ENCODE measurements at places on chromosomes 1 and 21. TPM values are rescaled to one million over a fixed set of nuclear protein-coding genes. Genes with fewer than 3 reads are reported as not detected.

DNA sequence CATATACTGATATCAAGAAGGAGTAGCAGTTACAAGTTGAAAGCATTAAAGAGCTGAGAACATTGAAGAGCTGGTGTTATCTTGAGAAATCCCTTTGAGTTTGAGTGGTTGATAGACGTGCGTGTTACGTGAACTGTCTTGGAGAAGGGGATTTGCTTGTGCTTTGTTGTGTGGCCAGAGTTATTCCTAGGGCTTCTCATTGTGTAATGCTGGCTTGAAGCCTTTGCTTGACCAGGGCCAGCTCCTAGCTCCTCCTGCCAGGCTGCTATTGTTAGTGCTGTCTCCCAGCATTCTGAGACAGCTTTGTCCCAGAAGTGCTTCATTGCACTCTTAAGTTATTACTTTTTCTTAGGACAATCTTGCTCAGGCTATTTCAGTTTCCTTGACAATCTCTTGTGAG is 116.2 kb upstream of the KCNK2 start:
- no peak overlapping the region for H3K27ac ChIP-seq
- DNase-seq = no peak
- peaks cover 4% of the 10 kb centered on the region for H3K27me3 ChIP-seq

GRCh38 chr21:14889080-14889810 is 175.6 kb downstream of the NRIP1 start:
- H3K4me1 ChIP-seq = no peaks in the 10 kb centered on the region
- H3K27me3 ChIP-seq = no peaks in the 10 kb centered on the region
- no peak overlapping the region for H3K27ac ChIP-seq
- no peaks in the 10 kb centered on the region for H3K36me3 ChIP-seq

- H3K36me3 ChIP-seq = no peaks in the 10 kb centered on the region
- H3K4me3 ChIP-seq = no peak overlapping the region
- H3K27me3 ChIP-seq = peaks cover 13% of the 10 kb centered on the region
- DNase-seq = no peak
- H3K27ac ChIP-seq = no peak overlapping the region
- peaks cover 19% of the 10 kb centered on the region for H3K4me1 ChIP-seq
Observed at GRCh38 chr1:23419180-23419579, 5.4 kb downstream of the TCEA3 start.

The SHISAL2A gene
- 6.0 TPM for total RNA-seq

DNA sequence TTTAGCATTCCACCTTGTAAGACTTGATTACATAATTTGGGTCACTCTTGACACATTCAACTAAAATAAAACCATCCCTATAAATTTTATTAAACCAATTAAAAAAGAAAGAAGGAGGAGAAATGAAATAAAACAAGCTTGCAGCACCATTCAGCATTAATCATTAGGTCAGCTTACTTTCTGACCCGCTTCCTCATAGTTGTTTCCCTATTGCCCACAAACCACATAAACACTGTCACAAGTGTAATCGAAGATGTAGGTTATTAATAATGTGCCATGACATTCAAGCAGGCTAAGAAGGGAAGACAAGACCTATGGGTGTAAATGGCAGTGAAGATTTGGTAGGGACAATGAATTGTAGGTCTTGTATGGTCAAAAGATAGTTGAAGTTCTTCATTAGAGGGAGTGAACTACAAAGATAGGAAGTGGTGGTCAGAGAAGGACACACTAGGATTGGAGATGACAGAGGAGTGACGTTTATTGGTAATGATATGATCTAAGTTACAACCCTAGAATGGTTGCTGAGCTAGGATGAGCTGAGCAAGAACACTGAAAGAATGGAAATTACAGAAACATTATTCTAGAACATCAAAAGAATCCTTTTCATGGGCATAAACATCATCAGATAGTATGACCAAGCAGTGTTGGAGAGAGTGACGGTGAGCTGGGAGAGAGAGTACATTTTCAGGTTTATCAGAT is 231.5 kb downstream of the KCNT2 start:
- no peak for DNase-seq

GRCh38 chr1:78348496-78349284 is 142.1 kb upstream of the PTGFR start:
- H3K36me3 ChIP-seq = no peaks in the 10 kb centered on the region
- no peak overlapping the region for H3K27ac ChIP-seq
- H3K27me3 ChIP-seq = no peaks in the 10 kb centered on the region

- no peak overlapping the region for H3K27ac ChIP-seq
- no peaks in the 10 kb centered on the region for H3K4me1 ChIP-seq
- no peak overlapping the region for H3K4me3 ChIP-seq
- DNase-seq = no peak
- peaks cover 13% of the 10 kb centered on the region for H3K27me3 ChIP-seq
- H3K36me3 ChIP-seq = no peaks in the 10 kb centered on the region
Observed at GRCh38 chr1:25575191-25575590, 31.8 kb downstream of the LDLRAP1 start.

GRCh38 chr1:66557157-66557556 is 23.2 kb downstream of the SGIP1 start:
- no peak overlapping the region for H3K27ac ChIP-seq
- H3K36me3 ChIP-seq = no peaks in the 10 kb centered on the region
- no peaks in the 10 kb centered on the region for H3K4me1 ChIP-seq
- no peak for DNase-seq

GRCh38 chr1:235015291-235015985 is 113.2 kb downstream of the TOMM20 start:
- peaks cover 94% of the 10 kb centered on the region for H3K4me1 ChIP-seq
- peak; percentile 53 for DNase-seq
- peaks cover 22% of the 10 kb centered on the region for H3K36me3 ChIP-seq
- peak overlapping the region; percentile 99 for H3K27ac ChIP-seq

DNA sequence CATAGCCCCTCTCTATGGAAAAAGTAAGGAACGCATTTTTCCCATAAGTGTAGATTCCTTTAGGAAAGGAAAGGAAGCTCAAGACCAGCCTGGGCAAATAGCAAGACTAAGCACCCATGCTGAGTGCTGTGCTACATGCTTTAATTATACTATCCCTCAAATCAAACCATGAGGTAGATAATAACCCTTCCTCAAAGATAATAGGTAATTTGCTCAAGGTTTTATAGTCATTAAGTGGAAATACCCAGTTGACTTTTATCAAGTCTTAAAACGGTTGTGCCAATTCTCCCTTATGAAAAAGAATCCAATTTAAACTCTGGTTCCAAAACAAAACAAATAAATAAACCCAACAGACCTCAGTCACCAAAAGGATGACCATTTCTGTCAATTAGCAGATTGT is 3.4 kb downstream of the KIAA0319L start:
- no peak overlapping the region for H3K4me3 ChIP-seq
- H3K27me3 ChIP-seq = no peaks in the 10 kb centered on the region
- H3K36me3 ChIP-seq = peaks cover 30% of the 10 kb centered on the region
- H3K27ac ChIP-seq = no peak overlapping the region

DNA sequence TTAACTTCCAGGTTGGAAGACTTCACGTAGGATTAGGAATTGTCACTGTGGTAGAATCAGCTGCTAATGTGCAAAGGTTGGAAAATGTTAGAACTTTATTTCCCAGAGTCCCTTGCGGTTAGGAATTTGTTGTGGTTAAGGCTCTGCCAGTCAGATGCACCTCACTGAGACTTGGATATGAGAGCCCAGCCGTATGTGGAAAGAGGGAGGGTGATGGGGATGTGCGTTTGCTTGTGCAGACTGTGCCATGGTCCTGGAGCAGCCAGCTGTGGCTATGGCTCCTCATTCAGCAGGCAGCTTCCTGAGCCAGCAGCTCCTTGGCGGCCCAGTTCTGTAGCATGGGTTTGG is 12.5 kb downstream of the S100A10 start:
- H3K27ac ChIP-seq = no peak overlapping the region
- peaks cover 52% of the 10 kb centered on the region for H3K36me3 ChIP-seq
- H3K4me3 ChIP-seq = no peak overlapping the region
- no peak for DNase-seq
- H3K4me1 ChIP-seq = peaks cover 48% of the 10 kb centered on the region

The LCE1B gene
- total RNA-seq = not detected

- peaks cover 31% of the 10 kb centered on the region for H3K36me3 ChIP-seq
- no peak overlapping the region for H3K4me3 ChIP-seq
- DNase-seq = no peak
- H3K4me1 ChIP-seq = peaks cover 12% of the 10 kb centered on the region
- H3K27me3 ChIP-seq = no peaks in the 10 kb centered on the region
Observed at GRCh38 chr1:115665319-115666096, 23.7 kb downstream of the VANGL1 start.

The VCAM1 gene
- 0.10 TPM for total RNA-seq

GRCh38 chr1:223524930-223525451 is 131.8 kb downstream of the CCDC185 start:
- H3K27ac ChIP-seq = no peak overlapping the region
- H3K4me1 ChIP-seq = peaks cover 11% of the 10 kb centered on the region
- no peak overlapping the region for H3K4me3 ChIP-seq

DNA sequence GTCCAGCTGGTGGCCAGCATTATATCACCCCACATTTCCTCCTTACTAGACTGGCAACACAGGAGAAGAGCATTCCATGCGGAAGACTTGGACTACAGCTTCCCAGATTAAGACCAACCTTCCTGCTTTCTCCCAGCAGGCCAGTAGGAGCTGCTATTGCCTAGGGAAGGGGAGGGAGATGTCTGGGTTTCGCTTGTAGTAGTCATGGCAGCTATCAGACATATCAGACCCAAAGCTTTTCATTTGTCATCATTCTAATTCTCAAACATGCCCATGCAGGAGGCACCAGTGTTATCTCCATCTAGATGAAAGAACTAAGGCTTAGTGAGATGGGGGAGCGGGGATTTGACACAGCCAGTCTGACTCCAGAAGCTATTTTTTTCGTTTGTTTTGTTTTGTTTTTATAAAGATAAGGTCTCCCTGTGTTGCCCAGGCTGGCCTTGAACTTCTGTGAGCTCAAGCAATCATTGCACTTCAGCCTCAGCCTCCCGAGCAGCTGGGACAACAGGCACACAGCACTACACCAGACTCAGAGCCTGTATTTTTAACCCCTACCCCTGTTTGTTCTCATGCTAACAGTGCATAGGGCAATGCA is 4.5 kb downstream of the PLA2G2A start:
- H3K4me1 ChIP-seq = no peaks in the 10 kb centered on the region
- H3K27me3 ChIP-seq = peaks cover 14% of the 10 kb centered on the region
- no peaks in the 10 kb centered on the region for H3K36me3 ChIP-seq
- no peak for DNase-seq

- peaks cover 5% of the 10 kb centered on the region for H3K27me3 ChIP-seq
- no peak for DNase-seq
- no peaks in the 10 kb centered on the region for H3K36me3 ChIP-seq
- no peak overlapping the region for H3K27ac ChIP-seq
- no peaks in the 10 kb centered on the region for H3K4me1 ChIP-seq
Observed at GRCh38 chr1:208071435-208072031, 160.6 kb upstream of the CD34 start.

DNA sequence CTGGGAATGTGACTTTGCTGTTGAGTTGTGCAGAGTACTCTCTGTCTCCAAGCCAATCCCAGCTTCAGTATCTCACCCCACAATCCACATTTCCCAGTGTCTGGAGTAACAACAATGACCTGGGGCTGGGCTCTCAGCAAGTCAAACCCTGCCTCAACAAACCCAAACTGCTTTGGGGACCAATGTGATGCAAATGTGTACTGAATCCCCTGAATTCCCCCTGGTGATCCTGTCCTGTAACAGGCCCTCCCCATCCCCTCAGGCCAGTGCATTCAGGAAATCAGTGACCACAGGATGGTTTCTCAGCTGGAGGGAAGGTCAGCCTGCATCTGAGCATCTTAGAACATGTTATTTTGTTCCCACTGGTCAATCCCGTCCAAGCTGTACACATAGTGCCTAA is 36.7 kb upstream of the HAO2 start:
- no peak overlapping the region for H3K27ac ChIP-seq
- H3K4me1 ChIP-seq = peaks cover 12% of the 10 kb centered on the region
- no peak for DNase-seq
- H3K27me3 ChIP-seq = peaks cover 10% of the 10 kb centered on the region
- no peaks in the 10 kb centered on the region for H3K36me3 ChIP-seq
- H3K4me3 ChIP-seq = no peak overlapping the region

DNA sequence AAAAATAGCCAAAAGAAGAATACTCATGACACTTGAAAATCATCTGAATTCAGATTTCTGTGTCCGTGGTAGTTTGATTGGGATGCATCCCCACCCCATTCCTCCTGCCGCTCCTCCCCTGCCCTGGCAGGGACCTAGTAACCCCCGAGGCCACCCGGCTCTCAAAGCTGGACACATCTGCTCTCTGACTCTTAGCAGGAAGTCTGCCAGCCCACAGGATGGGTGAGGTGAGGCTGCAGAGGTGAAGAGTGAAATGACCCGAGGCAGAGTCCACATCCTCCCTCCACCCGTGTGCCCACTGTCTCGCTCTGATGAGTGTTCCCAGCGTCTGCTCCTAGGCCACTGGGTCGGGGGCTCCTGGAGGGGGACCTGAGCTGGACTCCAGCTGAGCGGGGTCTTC is 308.5 kb upstream of the VAMP3 start:
- H3K4me3 ChIP-seq = no peak overlapping the region
- H3K27me3 ChIP-seq = no peaks in the 10 kb centered on the region

DNA sequence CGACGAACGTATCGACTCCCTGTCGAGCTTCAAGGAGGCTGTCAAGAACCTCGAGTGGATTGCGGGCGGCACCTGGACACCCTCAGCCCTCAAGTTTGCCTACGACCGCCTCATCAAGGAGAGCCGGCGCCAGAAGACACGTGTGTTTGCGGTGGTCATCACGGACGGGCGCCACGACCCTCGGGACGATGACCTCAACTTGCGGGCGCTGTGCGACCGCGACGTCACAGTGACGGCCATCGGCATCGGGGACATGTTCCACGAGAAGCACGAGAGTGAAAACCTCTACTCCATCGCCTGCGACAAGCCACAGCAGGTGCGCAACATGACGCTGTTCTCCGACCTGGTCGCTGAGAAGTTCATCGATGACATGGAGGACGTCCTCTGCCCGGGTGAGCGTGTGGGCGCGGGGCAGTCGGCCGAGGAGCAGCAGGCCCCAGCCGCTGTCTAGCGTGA is 28.0 kb downstream of the COL6A2 start:
- no peak overlapping the region for H3K27ac ChIP-seq
- H3K27me3 ChIP-seq = no peaks in the 10 kb centered on the region
- no peak for DNase-seq
- H3K4me1 ChIP-seq = no peaks in the 10 kb centered on the region

GRCh38 chr1:168467452-168467851 is 76.3 kb downstream of the XCL2 start:
- DNase-seq = no peak
- H3K4me3 ChIP-seq = peak overlapping the region; percentile 13
- H3K27ac ChIP-seq = peak overlapping the region; percentile 73

The GPR25 gene
- total RNA-seq = not detected

- peaks cover 5% of the 10 kb centered on the region for H3K4me1 ChIP-seq
- no peak for DNase-seq
- H3K27me3 ChIP-seq = no peaks in the 10 kb centered on the region
Observed at GRCh38 chr1:243459059-243459458, 203.2 kb downstream of the SDCCAG8 start.

GRCh38 chr1:43104027-43104763 is 67.9 kb downstream of the EBNA1BP2 start:
- no peak overlapping the region for H3K4me3 ChIP-seq
- no peaks in the 10 kb centered on the region for H3K4me1 ChIP-seq
- peaks cover 2% of the 10 kb centered on the region for H3K27me3 ChIP-seq
- no peak overlapping the region for H3K27ac ChIP-seq
- H3K36me3 ChIP-seq = no peaks in the 10 kb centered on the region
- no peak for DNase-seq

GRCh38 chr1:39381839-39382238 is 109.6 kb upstream of the BMP8A start:
- peaks cover 5% of the 10 kb centered on the region for H3K4me1 ChIP-seq
- H3K36me3 ChIP-seq = peaks cover 31% of the 10 kb centered on the region
- no peak overlapping the region for H3K27ac ChIP-seq
- H3K27me3 ChIP-seq = no peaks in the 10 kb centered on the region

- H3K4me1 ChIP-seq = peaks cover 14% of the 10 kb centered on the region
- no peak overlapping the region for H3K4me3 ChIP-seq
- H3K27me3 ChIP-seq = no peaks in the 10 kb centered on the region
- no peak overlapping the region for H3K27ac ChIP-seq
- no peak for DNase-seq
Observed at GRCh38 chr1:167789501-167789900, 67.7 kb downstream of the MPZL1 start.

The RHOU gene
- total RNA-seq = 0.49 TPM

Data from activated T-helper 1 cell treated with anti-CD3 and anti-CD28 coated beads, Interleukin-12 subunit alpha, Interleukin-12 subunit beta, Interleukin-2, Interleukin-4 antibody, amounts not matched to agents 30 ng/mL and 10 ng/mL and 1 ng/mL, durations not matched to agents 14 hours and 24 hours and 36 hours (primary cell).